ENCODE measurements at places on chromosomes 11 and 22.
A peak's percentile ranks its signal among the peaks of the same experiment; 100 is the strongest.

GRCh38 chr11:7512525-7513233 lies 1.1 kb upstream of the PPFIBP2 start:
- peak; percentile 70 for DNase-seq

- peak; percentile 90 for DNase-seq
Observed at GRCh38 chr11:45252134-45252856, 33.8 kb downstream of the SYT13 start.

DNA sequence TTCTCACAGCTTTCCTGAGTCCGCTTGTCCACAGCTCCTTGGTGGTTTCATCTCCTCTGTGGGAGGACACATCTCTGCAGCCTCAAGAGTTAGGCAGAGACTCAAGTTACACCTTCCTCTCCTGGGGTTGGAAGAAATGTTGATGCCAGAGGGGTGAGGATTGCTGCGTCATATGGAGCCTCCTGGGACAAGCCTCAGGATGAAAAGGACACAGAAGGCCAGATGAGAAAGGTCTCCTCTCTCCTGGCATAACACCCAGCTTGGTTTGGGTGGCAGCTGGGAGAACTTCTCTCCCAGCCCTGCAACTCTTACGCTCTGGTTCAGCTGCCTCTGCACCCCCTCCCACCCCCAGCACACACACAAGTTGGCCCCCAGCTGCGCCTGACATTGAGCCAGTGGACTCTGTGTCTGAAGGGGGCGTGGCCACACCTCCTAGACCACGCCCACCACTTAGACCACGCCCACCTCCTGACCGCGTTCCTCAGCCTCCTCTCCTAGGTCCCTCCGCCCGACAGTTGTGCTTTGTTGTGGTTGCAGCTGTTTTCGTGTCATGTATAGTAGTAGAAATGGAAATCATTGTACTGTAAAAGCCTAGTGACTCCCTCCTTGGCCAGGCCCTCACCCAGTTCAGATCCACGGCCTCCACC lies 11.7 kb downstream of the RASD2 start:
- peak; percentile 6 for DNase-seq

GRCh38 chr11:44470854-44471253 lies 94.6 kb upstream of the CD82 start:
- no peak for DNase-seq

- DNase-seq: peak; percentile 80
Observed at GRCh38 chr11:120182790-120183491, 27.9 kb upstream of the OAF start.

GRCh38 chr11:128161994-128162393 lies 425.4 kb downstream of the ETS1 start:
- no peak for DNase-seq

- no peak for DNase-seq
Observed at GRCh38 chr22:48751539-48752437, 1075.9 kb downstream of the BRD1 start.

DNA sequence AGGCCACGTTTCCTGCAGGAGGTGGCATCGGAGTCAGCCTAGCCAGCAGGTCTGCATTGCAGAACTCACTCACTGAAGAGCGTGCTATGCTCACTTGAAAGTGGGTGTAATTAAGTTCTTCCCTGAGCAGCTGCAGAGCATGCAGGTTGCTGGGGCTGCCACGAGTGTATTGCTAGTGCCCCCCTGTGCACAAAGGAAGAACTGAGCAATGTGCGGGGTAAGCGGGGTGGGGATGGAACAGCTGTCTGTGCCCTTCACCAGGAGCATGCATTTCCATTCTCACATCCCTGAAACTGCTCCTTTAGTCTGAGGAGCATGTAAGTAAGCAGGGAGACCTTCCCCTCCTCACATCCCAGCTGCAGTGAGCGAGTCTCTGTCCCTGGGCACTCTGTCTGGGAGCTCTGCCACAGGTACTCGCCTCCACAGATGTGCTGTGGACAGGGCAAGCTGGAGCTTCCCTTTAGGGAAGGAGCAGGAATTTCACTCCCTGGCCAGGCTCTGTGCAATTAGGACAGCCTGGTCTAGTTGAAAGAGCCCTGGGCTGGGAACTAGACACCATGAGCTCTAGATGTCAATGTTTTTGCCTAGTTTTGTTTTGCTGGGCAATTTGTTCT lies 1031.8 kb downstream of the NTM start:
- peak; percentile 83 for DNase-seq

DNA sequence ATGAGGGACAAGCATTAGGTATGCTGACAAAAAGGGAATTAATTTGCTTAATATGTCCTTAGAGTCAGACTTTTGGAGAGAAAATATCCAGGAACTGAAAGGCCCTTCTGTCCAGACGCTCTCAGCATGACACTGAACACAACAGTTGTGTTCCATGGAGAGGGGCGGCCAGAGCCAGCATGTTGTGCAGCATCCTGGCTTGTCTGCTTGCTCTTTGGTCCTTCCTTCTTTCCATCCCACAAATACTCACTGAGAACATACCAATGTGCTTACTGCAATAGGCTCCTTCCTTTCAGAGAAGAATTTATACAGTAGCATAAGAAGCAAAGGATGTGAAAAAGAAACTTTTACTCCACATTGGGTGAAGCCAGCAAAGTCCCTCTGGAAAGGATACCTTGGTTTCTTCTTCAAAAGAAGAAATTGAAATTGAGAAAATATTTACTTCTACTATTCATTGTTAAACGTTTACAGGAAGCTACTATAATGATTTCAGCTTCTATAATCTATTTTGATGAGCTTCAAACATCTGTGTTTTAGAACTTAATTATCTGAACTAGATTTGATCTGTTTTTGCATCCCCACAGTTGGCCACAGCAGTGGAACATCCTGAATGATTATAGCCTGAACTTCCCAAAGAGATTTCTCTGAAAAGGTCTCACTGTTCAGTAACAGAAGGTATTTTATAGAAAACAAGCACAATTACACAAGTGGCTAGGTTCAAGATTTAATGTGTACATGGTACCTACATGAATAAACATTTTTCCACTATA lies 304.1 kb upstream of the PITPNB start:
- no peak for DNase-seq

DNA sequence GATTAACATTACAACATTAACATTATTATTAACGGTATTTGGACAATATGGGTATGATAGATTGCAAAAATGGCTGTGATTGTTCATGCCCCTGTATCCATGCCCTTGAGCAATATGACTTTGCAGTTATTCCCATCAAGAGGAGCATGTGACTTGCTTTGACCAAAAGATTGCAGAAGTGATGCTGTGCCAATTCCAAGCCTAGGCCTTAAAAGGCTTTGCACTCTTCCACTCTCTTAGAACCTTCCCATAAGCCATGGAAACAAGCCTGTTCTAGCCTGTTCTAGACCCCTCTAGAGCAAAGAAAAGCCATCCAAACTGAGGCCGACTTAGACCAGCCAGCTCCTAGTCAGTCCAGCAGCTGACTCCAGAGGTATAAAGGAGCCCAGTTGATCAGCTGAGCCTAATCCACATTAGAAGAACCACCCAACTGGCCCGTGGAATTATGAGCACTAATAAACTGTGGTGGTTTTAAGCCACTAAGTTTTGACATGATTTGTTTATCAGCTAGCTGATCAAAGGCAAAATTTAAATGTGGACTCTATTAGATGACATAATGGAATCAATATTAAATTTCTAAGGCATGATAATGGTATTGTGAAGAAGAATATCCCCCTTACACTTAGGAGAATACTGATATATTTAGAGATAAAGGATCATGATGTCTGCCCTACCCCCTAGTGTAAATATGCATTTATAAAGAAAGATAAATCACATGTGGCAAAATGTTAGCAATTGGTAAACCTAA lies 28.6 kb downstream of the RAB30 start:
- DNase-seq: no peak

GRCh38 chr11:8584511-8584910 lies 9.5 kb downstream of the STK33 start:
- DNase-seq: peak; percentile 75

- DNase-seq: no peak
Observed at GRCh38 chr11:44577231-44577830, 11.9 kb downstream of the CD82 start.

All from DMS53 (cell line).